ENCODE measurements at places on chromosomes 16 and 17. TPM values are rescaled to one million over a fixed set of nuclear protein-coding genes. Genes with fewer than 3 reads are reported as not detected.

HS3ST3B1 gene
- 1.0 TPM for total RNA-seq

HP gene
- total RNA-seq, result not detected

RNF222 gene
- not detected for total RNA-seq

PPY gene
- total RNA-seq, result not detected

OR4D1 gene
- total RNA-seq, result not detected

SLC5A2 gene
- total RNA-seq, result 0.28 TPM

KRTAP17-1 gene
- total RNA-seq, result not detected

ABCC11 gene
- total RNA-seq, result 0.22 TPM

IQCK gene
- 10.0 TPM for total RNA-seq

CES1 gene
- 37.3 TPM for total RNA-seq

OR2C1 gene
- not detected for total RNA-seq

EFCAB5 gene
- total RNA-seq, result 0.15 TPM

CRISPLD2 gene
- total RNA-seq, result 3.3 TPM

TMIGD1 gene
- total RNA-seq, result not detected

CCL13 gene
- not detected for total RNA-seq

KIAA0513 gene
- total RNA-seq, result 3.3 TPM

LITAF gene
- total RNA-seq, result 187 TPM

MYH13 gene
- total RNA-seq, result not detected

ZG16 gene
- not detected for total RNA-seq

TSPOAP1 gene
- not detected for total RNA-seq

KDM6B gene
- total RNA-seq, result 12.6 TPM

NETO2 gene
- 77.7 TPM for total RNA-seq

TGFB1I1 gene
- total RNA-seq, result 38.0 TPM

TPSG1 gene
- not detected for total RNA-seq

CDK12 gene
- total RNA-seq, result 38.9 TPM

FBXL16 gene
- total RNA-seq, result 9.5 TPM

TBC1D28 gene
- not detected for total RNA-seq

ADAM11 gene
- total RNA-seq, result 2.0 TPM

EVI2B gene
- not detected for total RNA-seq

NUDT7 gene
- total RNA-seq, result 4.9 TPM

CCL18 gene
- not detected for total RNA-seq

SLC5A10 gene
- 0.26 TPM for total RNA-seq

IST1 gene
- total RNA-seq, result 159 TPM

PTX4 gene
- not detected for total RNA-seq

ITGB4 gene
- 109 TPM for total RNA-seq

SLC47A1 gene
- total RNA-seq, result 22.3 TPM

KCTD2 gene
- 31.2 TPM for total RNA-seq

LDHD gene
- total RNA-seq, result 0.55 TPM

MFAP4 gene
- 0.13 TPM for total RNA-seq

SERPINF2 gene
- 2.9 TPM for total RNA-seq

MEIOB gene
- total RNA-seq, result 1.3 TPM

SLC35G6 gene
- total RNA-seq, result not detected

CES4A gene
- total RNA-seq, result 3.3 TPM

LRRC37A gene
- total RNA-seq, result 0.79 TPM

TEX14 gene
- 0.22 TPM for total RNA-seq

TMEM238L gene
- not detected for total RNA-seq

CCDC200 gene
- total RNA-seq, result not detected

KRT39 gene
- total RNA-seq, result not detected

ADCY9 gene
- 7.4 TPM for total RNA-seq

PLCG2 gene
- 5.0 TPM for total RNA-seq

VASN gene
- total RNA-seq, result 6.1 TPM

KRTAP1-5 gene
- total RNA-seq, result not detected

CHST5 gene
- total RNA-seq, result 0.06 TPM

OR3A3 gene
- total RNA-seq, result not detected

ALOX12B gene
- total RNA-seq, result 1.2 TPM

KCNJ12 gene
- 1.7 TPM for total RNA-seq

KRTAP2-3 gene
- total RNA-seq, result not detected

GGNBP2 gene
- 59.6 TPM for total RNA-seq

CDH3 gene
- total RNA-seq, result 0.41 TPM

Data from A549 treated with Mapracorat at 1 μM for 4 hours (cell line).